Smooth muscle cell of the coronary artery (primary cell): ENCODE measurements at places on chromosomes 1 and 21. TPM values are rescaled to one million over a fixed set of nuclear protein-coding genes. Genes with fewer than 3 reads are reported as not detected.

The TLCD4 gene
- under 0.01 and 0.53 TPM in 2 replicates for total RNA-seq

The SPATA21 gene
- total RNA-seq = not detected in 2 replicates

The ESRRG gene
- total RNA-seq = under 0.01 and 0.12 TPM in 2 replicates

The GCSAML gene
- not detected in 2 replicates for total RNA-seq

The IER5 gene
- 14.0 and 16.1 TPM in 2 replicates for total RNA-seq
